ENCODE measurements at places on chromosomes 11 and 22.
A peak's percentile ranks its signal among the peaks of the same experiment; 100 is the strongest.

GRCh38 chr11:71183878-71184277 lies 68.5 kb downstream of the SHANK2 start:
- DNase-seq: no peak

DNA sequence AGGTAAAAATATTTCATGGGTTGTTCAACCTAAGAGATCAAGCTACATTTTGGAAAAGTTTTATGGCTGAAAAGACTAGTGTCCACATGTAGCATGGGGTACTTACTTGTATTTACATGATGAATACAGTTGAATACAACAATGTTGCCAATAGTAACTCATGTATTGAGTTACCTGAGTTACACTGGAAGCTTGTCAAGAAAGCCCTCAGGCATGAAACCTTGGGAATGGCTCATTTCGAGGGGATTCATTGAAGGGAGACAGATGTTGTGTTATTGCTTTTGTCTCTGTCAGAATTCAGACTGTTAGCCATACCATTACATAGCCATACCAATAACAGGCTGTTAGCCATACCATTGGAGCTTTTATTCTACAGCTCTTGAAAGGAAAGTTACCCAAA lies 9.2 kb downstream of the OR51F2 start:
- DNase-seq: no peak

GRCh38 chr11:124879493-124880289 lies 14.5 kb downstream of the ROBO3 start:
- DNase-seq: no peak

GRCh38 chr22:23925020-23925606 lies 30.9 kb downstream of the MIF start:
- DNase-seq: no peak

- DNase-seq: peak; percentile 74
Observed at GRCh38 chr11:134120921-134121526, 52.2 kb downstream of the JAM3 start.

Measured in C1 segment of cervical spinal cord (tissue), 14 donors.